Esophagus squamous epithelium (tissue), 5 donors: ENCODE measurements at places on chromosomes 7 and 10.

GRCh38 chr7:78326189-78326588 lies 527.6 kb downstream of the PHTF2 start:
- DNase-seq, result no peak

GRCh38 chr7:15245831-15246230 lies 316.0 kb downstream of the AGMO start:
- no peak for DNase-seq

GRCh38 chr7:44595934-44596635 lies 10.3 kb upstream of the OGDH start:
- no peak for DNase-seq

GRCh38 chr7:17194656-17195055 lies 103.8 kb upstream of the AHR start:
- no peak for DNase-seq

- DNase-seq, result no peak
Measured at GRCh38 chr10:106392778-106393177, 771.7 kb downstream of the SORCS1 start.

DNA sequence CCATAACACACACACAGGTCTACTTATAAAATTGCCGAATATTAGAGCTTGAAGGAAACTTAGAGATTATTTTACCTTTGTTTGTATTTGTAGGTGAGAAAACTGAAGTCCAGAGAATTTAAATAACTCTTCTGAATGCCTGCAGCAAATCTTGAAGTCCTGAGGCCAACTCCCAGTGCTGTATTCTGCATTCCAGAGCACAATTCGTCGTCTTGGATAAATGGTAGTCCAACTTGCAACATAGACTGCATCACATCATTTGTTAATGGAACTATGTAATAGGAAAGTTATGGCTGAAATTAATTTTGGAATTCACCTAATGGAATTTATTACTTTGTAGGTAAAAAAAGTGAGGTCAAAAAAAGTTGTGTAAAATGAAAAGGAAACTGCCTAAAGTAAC lies 37.3 kb upstream of the SEMA3D start:
- DNase-seq, result no peak

DNA sequence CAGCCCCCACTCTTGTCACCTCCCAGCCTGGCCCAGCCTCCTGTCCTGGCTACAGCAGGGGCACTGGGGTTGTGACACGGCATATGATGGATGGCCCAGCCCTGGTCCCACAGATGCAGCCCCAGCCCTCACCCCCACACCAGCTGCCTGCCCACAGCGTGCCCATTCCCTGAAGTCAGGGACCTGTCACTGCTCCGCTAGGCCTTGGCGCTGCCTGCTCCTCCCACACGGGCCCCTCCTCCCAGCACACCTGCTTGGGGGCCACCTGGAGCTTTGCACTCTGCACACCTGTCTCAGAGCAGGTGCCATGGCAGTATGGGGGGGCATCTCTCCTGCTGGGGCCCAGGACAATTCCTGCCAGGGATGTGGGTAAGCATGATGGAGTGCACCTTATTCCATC lies 3.5 kb downstream of the GCK start:
- no peak for DNase-seq

GRCh38 chr7:11346302-11346701 lies 372.6 kb downstream of the PHF14 start:
- DNase-seq, result no peak

GRCh38 chr10:12839941-12840611 lies 161.4 kb downstream of the CCDC3 start:
- DNase-seq, result no peak

DNA sequence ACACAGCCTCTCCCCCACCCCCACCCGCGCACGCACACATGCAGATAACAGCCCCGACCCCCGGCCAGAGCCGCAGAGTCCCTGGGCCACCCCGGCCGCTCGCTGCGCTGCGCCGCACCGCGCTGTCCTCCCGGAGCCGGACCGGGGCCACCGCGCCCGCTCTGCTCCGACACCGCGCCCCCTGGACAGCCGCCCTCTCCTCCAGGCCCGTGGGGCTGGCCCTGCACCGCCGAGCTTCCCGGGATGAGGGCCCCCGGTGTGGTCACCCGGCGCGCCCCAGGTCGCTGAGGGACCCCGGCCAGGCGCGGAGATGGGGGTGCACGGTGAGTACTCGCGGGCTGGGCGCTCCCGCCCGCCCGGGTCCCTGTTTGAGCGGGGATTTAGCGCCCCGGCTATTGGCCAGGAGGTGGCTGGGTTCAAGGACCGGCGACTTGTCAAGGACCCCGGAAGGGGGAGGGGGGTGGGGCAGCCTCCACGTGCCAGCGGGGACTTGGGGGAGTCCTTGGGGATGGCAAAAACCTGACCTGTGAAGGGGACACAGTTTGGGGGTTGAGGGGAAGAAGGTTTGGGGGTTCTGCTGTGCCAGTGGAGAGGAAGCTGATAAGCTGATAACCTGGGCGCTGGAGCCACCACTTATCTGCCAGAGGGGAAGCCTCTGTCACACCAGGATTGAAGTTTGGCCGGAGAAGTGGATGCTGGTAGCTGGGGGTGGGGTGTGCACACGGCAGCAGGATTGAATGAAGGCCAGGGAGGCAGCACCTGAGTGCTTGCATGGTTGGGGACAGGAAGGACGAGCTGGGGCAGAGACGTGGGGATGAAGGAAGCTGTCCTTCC lies 620 bp downstream of the EPO start:
- DNase-seq, result no peak
